Stimulated activated CD8-positive, alpha-beta memory T cell treated with anti-CD3 and anti-CD28 coated beads, Interleukin-4, amount 100 ng/mL, for 4 hours (primary cell): ENCODE measurements at places on chromosomes 13 and 19.

DNA sequence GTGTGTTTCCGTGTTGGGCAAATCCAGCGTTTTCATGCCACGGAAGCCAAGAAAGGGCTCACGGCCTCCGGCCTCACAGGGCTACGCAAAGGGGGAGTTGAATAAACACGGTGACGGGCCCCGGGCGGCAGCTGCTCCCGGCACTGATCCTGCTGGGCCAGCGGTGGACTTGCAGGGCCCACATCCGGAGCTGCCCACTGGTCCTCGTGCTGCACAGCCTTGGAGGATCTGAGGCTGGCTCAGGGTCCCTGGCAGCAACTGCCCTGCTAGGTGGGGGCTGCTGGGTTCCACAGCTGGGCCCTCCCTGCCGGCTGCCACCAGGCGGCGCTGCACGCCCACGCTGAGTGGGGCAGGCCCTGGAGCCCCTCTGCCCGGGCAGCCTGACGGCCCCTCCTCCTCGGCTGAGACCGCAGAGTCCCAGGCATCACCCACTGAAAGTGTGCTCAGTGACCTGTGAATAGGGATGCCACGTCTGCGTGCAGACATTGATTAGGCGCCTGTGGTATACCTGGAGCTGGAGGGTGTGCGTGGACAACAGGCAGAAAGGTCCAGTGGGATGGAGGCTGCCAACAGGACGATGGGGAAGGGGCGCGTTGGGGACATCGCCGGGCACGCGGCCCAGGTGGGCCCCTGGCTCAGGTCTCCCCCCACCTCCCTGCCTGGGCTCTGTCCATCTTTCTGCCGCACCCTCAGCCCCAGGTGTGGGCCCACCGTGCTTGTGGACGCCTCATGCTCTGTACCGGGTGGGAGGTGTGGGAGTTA, 5.3 kb upstream of the HCN2 start:
- no peak for DNase-seq

- DNase-seq, result no peak
Measured at GRCh38 chr19:55581823-55582223, 1.2 kb upstream of the ZNF579 start.

DNA sequence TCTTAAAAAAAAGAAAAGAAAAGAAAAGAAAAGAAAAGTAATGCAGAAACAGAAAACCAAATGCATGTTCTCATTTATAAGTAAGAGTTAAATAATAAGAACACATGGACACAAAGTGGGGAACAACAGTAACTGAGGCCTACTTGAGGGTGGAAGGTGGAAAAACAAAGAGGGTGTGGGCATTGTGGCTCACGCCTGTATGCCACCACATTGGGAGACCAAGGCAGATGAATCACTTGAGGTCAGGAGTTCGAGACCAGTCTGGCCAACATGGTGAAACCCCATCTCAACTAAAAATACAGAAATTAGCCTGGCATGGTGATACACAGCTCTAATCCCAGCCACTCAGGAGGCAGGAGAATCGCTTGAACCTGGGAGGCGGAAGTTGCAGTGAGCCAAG, 8.1 kb downstream of the ZNF708 start:
- no peak for DNase-seq

- no peak for DNase-seq
Measured at GRCh38 chr13:66581675-66582074, 648.5 kb downstream of the PCDH9 start.

- no peak for DNase-seq
Measured at GRCh38 chr19:1411255-1412191, 4.1 kb downstream of the DAZAP1 start.

DNA sequence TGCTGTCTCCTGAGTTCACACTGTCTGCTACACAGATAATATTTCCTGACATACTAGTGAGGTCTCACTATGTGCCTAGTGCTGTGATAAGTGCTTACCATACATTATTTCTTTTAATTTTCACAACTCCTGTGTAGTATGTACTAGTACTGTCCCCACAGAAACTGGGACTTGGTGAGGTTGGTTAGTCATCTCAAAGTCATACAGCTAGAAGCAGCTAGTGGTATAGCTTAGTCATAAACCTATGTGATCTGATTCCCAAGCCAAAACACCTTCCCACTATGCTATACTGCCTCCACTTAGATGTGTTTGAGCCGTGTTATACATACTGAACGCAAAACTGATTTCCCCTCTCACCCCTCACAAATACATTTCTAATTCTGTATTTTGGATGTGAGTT, 10.5 kb downstream of the MTMR6 start:
- DNase-seq, result no peak

- no peak for DNase-seq
Measured at GRCh38 chr19:55336101-55336500, 3.6 kb upstream of the KMT5C start.

GRCh38 chr19:17405250-17406045, at the start of gene BST2:
Gene BST2, minus strand, starts transcription at chr19:17405630. Its CDS starts 55 bp downstream, at chr19:17405575.
- DNase-seq, result no peak

GRCh38 chr19:33022472-33023116, 42.1 kb downstream of the RHPN2 start:
- DNase-seq, result no peak

DNA sequence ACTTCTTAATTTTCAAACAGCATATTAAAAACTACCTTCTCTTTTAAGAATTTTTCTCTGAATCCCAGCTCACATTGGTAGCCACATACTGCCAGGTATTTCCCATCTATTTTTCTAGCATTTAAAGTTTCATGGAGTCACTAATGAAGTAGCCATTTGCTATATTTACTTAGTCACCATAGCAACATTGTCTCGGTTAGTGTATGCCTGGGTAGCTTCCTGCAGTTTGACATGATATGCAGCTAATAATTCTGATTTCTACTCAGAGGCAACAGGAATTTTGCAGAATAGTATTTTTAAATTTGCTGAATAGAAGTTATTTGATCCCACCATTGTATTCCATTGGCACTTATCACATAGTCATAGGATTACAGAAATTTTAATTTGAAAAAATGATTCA, 30.9 kb upstream of the KCTD4 start:
- DNase-seq, result no peak

- DNase-seq, result no peak
Measured at GRCh38 chr13:38321654-38322053, 28.0 kb upstream of the UFM1 start.

- no peak for DNase-seq
Measured at GRCh38 chr13:71316792-71317363, 550.1 kb downstream of the DACH1 start.

DNA sequence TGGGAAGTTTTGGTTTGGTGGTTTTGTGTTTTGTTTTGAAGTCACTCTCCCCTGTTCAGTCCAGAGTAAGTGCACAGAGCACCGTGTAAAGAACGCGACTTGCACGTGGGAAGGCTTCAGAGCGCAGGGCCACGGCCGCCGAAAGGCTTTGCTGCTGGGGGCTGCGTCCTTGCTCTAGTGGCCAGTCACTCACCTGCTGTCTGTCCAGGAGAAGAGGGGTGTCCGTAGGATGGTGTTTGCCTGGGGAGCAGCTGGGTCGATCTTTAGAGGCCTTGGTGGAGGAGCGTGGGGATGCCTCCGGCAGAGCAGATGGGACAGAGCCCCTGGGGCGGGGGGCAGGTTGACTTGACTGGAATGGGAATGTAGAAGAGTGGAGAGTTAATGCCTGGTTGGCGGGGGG, 116.6 kb upstream of the MCF2L start:
- no peak for DNase-seq

DNA sequence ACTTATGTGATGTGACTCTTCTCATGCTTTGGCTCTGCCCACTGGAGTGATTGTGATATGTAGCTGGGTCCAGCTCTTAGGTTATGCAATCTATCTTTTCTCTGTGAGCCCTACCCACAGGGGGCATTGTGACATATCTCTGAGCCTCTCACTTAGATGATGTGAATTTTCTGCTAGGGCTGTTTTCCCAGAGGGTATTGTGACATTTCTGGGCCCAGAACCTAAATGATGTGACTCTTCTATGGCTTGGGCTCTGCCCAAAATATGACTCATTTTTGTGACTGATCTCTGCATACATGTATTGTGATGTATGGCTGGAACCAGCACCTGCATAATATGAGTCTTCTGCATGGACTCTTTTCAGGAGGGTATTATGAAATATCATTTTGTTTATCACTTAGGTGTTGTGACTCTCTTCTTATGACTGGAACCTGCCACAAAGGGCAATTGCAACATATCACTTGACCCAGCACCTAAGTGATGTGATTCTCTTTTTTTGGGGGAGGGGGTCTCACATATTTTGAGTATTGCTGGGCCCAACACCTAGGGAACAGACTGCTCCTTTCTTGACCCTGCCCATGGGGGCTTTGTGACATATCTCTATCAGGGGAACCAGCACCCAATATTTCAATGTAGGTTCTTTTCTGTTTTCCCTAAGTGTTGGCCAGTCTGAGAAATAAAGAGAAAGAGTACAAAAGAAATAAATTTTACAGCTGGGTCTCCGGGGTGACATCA, 12.1 kb upstream of the ZNF254 start:
- no peak for DNase-seq

GRCh38 chr13:40996426-40997092, 22.6 kb downstream of the ELF1 start:
- DNase-seq, result no peak

GRCh38 chr19:48396016-48396823, 2.8 kb downstream of the GRIN2D start:
- no peak for DNase-seq

- no peak for DNase-seq
Measured at GRCh38 chr13:55613429-55614187, 1527.1 kb upstream of the PRR20A start.

- no peak for DNase-seq
Measured at GRCh38 chr19:55369653-55370304, 484 bp downstream of the IL11 start.

GRCh38 chr13:39414339-39414738, 188.7 kb downstream of the LHFPL6 start:
- no peak for DNase-seq

- no peak for DNase-seq
Measured at GRCh38 chr13:43515531-43515930, 271.2 kb downstream of the ENOX1 start.

GRCh38 chr13:74103970-74104555, 30.1 kb downstream of the KLF12 start:
- DNase-seq, result no peak

- DNase-seq, result no peak
Measured at GRCh38 chr19:28898249-28898648, 314.7 kb downstream of the UQCRFS1 start.

- DNase-seq, result peak; percentile 97
Measured at GRCh38 chr19:5977785-5978605, at the start of gene RANBP3. Gene RANBP3, minus strand, starts transcription at chr19:5978140. Its CDS starts 58 bp downstream, at chr19:5978082.

- no peak for DNase-seq
Measured at GRCh38 chr19:34033880-34034279, 138.4 kb upstream of the LSM14A start.

DNA sequence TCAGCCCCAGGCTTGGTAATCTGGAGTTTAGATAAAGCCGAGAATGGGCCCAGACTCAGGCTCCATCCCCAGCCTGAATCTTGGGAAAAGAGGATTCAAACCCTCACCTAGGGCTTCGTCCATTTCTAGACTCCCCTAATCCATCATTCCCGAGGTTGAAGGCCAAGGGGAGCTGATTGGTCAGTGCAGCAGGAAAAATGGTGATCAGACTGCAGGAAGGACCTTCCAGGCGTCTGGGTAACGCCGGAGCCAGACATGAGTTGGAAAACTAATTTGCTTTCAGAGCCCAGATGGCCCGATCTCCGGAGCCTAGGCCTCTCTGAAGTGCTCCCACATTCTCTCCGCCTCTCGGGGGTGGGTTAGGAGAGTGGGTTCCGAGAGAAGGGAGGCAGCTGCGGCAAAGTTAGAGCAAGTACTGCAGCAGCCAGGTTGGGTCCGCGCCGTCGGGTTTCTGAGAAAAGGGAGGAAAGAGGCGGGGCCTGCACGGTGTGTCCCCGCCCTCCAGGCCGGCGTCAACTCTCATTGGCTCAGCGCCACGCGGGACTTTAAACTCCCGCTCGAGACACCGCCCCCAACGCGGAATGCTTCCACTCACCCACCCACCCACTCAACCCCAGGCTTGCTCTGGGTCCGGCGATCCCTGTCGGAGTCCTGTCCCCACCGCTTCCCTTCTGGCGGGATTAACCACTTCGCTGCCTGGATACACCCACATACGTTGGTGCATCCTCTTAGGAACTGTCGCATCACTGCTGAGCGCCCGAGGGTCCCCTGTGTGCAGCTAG, 788 bp upstream of the RTBDN start:
- DNase-seq, result no peak

DNA sequence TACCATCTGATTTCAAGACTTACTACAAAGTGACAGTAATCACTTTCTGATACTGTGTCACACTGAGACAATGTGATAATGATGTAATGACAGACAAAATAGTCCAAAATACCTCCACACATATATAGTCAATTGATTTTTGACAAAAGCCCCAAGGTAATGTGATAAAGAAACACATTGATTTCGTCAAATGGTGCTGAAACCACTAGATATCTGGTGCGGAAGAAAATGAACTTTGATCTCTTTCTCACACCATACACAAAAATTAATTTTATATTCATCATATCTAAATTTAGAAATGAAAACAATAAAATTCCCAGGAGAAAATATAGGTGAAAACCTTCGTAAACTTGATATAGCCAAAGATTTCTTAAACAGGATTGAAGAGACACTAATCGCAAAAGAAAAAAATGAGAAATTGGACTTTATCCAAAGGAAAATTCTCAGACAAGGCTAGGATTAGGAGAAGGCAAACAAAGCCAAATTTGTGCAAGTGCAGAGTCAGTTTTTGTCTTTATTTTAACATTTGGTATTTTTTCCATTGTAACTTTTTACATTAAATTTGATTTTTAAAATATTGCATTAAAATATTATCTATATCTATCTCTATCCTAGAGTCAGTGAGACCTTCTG, 739.9 kb downstream of the DIAPH3 start:
- DNase-seq, result no peak

DNA sequence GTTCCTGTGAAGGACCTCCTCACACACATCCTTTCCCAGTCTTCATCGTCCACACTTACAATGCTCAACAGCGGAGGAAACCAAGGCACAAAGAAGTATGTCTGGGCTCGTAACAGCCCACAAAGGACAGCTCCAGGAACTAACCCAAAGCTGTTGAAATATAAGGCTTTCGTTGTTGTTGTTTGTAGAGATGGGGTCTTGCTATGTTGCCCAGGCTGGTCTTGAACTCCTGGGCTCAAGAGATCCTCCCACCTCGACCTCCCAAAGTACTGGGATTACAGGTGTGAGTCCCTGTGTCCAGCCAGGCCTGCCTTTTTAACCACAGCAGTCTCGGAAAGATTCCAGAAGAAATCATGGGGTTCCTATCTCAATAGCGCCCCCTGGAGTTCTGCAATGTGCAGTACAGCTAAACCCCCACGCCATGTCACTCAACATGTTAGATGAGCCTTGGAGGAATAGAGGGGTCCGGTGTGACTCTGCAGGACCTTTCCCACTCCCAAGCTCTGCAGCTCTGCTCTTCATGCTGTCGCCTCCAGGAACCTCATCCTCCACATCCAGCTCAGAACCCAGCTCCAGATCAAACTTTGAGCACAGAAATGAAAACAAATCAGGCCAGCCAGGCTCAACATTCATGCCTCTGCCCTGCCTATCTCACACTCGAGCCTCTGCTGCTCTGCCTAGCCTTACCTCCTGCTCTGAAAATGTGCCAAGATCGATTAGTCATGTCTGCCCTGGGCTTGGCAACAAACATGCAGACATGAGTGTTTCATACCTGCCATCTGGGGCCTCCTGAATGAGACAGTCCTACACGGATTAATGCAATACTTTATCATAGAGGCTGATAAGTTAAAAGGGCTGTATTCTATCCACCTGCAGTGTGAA, 7.5 kb downstream of the PLA2G4C start:
- DNase-seq, result no peak
